ENCODE measurements at places on chromosomes 1 and 21.

- no peak for DNase-seq
Observed at GRCh38 chr21:40546647-40547046, 300.3 kb downstream of the DSCAM start.

GRCh38 chr1:11744287-11744686 lies 8.4 kb downstream of the AGTRAP start:
- no peak for DNase-seq

DNA sequence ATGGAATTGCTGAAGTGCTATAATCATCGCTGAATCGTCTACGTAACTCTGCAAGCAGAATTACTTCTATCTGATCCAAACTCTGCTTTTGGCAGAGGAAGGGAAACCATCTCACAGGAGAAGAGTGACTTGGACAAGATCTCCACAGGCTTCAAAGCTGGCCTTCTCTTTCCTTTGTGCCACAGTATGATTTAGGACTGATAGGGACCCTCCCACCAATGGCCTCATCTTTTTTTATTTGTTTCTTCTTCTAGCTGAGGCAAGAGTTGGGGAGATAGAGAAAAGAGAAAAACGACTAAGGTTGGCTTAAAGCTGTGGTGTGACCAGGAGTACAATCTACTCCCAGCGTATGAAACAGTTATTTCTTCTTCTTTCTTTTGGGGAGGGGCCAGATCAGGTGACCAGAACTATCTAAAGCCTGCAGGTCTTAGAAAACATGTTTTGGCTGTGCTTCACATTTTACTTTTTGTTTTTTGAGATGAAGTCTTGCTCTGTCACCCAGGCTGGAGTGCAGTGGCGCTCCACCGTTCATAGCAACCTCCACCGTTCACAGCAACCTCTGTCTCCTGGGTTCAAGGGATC lies 35.0 kb downstream of the ZNF496 start:
- DNase-seq: no peak

DNA sequence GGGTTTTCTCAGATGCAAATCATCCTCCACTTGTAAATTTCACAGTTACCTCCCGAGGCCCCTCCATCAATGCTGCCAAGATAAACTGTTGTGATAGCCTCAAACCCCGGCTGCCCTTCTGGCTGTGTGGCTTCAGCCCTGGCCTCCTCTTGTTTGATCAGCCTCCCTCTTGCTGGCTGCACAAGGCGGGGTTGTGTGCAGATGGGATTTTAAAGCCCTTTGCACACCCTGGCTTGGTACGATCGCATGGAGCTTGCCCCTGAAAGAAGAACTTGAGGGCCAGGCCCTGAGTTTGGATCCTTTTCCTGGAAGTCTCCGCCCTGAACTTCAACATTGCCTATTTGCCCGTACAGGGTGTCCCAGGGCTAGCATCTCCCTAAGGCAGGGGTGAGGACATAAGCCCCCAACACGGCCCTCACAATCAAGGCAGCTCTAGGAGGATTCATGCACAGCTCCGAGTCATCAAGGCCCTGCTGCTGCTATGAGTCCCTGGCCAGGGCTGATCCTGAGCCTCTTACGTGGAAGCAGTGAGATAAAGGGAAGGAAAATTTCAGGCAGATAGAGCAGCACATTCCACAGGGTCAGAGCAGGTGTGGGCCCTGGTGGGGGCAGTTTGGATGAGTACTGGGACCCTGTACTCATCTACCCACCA lies 181.2 kb upstream of the VAMP3 start:
- no peak for DNase-seq

DNA sequence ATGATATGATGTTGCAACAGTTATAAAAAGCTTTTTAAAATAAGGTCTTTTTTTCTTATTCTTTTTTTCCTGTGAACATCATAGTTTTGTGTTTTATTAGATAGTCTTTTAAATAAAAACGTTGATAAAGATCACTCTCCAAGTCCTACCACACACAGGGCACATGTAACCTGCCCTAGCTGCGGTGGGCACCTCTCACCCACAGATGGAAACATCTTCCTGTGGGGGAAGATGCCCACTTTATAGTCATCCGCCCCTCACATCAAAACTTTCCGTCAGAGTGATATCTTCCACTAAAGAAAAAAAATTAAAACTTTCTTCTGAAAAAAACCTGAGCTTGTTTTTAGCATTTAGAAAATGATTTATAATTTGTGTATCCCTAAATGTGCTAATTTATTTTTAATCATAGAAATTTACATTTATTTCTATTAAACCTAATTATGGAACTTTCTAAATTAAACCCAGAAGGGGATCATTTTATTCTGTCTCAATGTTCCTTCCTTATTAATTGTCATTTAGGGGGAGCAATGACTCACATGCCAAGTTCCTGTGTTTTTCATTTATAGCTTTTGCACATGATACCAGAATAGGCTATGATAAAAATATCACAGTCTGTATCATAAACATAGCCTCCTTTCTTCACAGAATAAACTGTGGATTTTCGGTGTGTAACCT lies 24.7 kb downstream of the TNFRSF9 start:
- no peak for DNase-seq

DNA sequence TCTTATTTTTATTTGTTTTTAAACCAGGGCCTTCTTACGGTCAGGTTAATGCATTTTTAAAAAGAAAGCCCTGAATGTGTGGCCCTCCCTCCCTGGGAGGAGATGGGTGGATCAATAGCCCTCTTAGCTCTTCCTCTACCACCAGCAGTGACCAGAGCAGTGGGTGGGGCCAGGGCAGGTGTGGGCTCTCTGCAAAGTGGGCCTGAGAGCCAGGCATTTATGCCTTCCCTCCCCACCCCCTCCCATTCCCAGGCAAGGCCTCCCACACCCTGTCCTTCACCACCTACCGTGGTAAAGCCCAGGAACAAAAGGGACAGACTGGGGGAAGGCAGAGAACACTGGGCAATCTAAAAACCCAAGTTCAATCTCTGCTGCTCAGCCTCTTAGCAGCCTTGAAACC lies 63.9 kb downstream of the SSBP3 start:
- DNase-seq: no peak

GRCh38 chr1:26283279-26283853 lies 3.5 kb downstream of the SH3BGRL3 start:
- no peak for DNase-seq

DNA sequence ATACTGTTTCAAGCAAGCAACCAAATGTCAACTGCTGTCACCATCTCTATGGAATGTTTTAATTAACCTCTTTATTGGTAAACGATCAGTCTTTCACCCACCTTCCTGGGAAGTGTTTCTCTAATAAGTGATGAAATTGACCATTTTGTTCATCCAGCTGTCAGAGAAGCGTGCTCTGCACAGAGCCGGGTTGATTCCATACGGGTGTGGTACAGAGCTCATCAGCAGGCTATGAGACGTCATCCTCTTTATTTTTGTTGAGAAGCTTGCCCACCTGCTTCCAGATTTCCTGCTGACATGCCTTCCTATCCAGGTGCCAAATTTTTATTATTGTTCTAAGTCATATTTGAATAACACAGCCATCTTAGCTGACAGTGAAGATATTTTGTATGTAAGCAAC lies 482.5 kb downstream of the RWDD3 start:
- DNase-seq: no peak

GRCh38 chr1:160169553-160170399 lies 18.4 kb downstream of the ATP1A4 start:
- no peak for DNase-seq

GRCh38 chr21:33801424-33802405 lies 113.9 kb downstream of the ATP5PO start:
- DNase-seq: no peak

DNA sequence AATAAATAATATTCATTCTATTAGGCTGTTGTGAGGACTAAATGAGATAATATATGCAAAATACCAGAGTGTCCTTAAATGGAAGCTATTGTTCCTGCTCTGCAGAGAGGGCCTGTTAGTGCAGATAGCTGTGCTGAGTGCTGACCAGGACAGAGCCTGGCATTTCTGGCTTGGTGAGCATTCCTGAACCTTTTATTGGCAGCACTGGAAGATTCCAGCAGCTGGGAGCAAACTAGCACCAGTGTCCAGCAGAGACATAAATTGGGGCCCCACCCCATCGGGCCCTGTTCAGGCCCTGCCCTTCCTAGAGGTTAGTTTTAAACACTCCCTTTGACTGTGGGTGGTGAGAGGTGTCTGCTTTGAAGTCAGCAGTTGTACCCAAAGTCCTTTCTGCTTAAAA lies 85.9 kb upstream of the GADD45A start:
- no peak for DNase-seq

DNA sequence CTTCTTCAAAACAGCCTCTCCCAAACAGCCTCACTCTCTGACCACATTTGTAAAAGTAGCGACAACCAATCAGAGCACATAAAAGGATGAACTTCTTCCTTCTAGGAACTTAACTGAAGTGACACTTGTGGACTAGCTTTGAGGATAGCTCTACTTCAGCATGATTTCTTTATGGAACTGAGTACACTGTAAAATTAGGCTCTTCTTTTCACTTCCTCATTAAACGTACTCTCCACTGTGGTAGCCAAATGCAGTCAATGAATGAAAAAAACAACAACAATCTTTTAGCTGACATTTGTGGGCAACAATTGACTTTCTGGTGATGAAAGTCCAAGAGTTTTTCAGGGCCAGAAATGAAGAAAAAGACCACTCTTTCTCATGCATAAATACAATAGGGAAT lies 9.6 kb downstream of the LRRC53 start:
- no peak for DNase-seq

GRCh38 chr1:61132176-61132638 lies 49.8 kb downstream of the NFIA start:
- no peak for DNase-seq

DNA sequence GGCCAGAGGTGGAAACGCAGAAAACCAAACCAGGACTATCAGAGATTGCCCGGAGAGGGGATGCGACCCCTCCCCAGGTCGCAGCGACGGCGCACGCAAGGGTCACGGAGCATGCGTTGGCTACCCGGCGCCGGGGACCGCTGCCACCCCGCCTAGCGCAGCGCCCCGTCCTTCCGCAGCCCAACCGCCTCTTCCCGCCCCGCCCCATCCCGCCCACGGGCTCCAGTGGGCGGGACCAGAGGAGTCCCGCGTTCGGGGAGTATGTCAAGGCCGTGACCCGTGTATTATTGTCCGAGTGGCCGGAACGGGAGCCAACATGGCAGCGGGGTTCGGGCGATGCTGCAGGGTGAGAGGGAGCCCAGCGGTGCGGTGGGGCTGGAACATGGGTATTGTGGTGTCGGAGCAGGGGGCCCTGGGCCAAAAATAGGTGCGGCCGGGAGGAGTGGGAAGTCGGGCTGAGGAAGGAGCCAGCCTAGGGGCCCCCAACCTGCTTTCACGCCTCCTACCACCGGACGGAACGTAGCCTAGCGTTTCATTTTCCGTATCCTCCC lies at the start of gene ACADM:
Gene ACADM (plus strand): TSS at position 238 of the 551 bp plus-strand sequence. CDS start 79 bp downstream, at position 317.
- DNase-seq: peak; percentile 53

DNA sequence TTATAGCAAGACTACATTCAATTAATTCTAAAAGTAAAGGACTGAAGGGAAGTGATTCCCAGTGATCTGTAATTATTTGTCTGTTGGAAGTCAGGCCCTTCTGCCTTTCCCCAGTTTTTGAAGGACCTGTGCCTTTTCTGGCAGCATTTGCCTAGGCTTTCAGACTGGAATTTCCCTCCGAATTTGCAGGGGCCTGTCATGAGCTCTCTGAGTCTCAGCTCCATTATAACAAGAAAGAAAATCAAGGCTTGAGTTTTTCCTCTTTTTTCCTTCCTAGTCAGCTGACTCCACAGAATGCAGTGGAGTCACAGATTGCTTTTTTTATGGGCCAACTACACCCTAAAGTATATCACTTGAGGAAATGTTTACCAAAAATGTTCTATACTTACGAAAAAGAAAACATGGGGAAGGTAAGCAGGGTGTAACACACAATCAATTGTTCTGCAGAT lies 1.1 kb downstream of the NR5A2 start:
- DNase-seq: no peak

- peak; percentile 3 for DNase-seq
Observed at GRCh38 chr1:172980456-172980855, 70.3 kb downstream of the TNFSF18 start.

DNA sequence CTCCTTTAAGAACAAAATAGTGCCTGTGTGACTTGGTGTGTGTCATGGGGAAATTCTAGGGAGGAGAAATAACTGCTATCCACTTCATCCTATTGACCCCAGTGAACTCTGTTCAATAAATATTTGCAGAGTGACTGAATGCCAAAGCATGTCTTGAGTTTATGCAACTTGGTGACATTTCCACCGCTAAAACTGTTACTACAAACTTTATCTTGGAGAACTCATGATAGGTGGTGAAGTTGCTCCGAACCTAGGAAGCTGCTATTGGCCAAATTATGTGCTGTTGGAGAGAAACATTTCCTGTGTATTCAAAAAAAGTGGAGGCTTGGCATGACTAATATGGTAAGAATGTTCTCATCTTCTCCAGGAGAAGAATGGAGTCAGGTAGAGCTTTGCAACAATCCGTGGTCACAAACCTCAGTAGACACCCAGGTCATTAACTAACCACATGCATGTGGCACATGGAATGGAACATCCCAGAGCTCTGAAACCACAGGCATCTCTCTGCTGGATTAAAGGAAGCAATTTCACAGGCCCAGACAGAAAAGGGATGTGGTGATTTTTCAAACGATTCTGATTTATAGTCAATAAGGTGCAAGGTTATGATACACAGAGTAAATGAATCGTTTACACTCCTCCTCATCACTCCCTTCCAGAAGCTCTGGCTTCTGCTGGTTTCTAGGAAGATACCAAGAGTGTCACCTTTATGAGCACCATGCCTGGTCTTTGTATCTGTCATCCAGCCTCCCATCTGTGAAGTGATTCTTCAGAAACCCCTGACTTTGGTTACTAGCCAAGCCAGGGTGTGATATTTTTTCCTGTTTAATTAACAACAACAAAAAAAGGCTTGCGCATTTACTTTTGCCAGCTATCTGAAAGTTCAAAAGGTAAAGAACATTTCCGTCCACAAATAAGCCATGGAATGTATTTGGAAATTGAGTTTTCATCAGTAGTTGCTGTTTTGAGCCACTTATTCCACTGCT lies 361.1 kb downstream of the TGFB2 start:
- peak; percentile 100 for DNase-seq

DNA sequence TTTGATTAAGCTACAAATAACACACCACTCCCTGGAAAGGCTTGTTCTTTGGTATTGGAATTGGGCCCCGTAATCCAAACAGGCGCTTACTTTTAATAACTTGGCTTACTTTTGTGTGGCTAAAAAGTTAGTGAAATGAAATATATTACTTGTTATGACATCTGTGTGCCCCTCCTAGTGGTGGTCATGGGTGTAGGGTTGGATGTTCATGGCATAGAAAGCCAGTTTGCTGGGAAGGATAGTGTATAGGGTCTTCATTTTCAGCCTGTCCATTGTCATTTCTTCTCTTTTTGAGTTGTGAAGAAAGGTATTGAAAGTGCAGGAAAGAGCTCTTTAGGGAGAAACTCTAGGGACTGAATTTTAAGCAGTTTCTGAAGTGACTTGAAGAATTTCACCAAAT lies 5.9 kb downstream of the CDC14A start:
- DNase-seq: no peak

- peak; percentile 88 for DNase-seq
Observed at GRCh38 chr1:216929870-216930582, 206.8 kb upstream of the ESRRG start.

DNA sequence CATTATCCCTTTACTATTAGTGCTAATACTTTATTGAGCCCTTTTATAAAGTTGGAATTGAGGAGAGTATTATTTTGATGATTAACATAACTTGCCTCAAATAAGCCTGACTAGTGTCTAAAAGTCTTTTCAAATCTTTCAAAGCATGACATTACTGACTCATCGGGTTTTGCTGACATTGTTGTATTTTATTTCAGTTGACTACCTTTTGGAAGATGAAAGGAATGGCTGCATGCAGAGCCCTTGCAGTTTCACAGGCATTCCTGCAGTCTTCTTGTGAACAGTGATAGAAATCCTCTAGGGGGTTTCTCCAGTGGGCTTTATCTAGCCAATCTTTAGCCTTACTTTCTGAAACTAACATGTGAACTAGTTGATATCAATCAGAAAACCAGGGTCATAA lies 43.0 kb upstream of the TMEM61 start:
- DNase-seq: peak; percentile 81

- no peak for DNase-seq
Observed at GRCh38 chr1:79575424-79575823, 568.9 kb upstream of the ADGRL4 start.
